ENCODE measurements at places on chromosomes 4 and X.

- DNase-seq: no peak
These were observed 30.5 kb upstream of the ADGRG2 start for GRCh38 chrX:19152762-19153161.

DNA sequence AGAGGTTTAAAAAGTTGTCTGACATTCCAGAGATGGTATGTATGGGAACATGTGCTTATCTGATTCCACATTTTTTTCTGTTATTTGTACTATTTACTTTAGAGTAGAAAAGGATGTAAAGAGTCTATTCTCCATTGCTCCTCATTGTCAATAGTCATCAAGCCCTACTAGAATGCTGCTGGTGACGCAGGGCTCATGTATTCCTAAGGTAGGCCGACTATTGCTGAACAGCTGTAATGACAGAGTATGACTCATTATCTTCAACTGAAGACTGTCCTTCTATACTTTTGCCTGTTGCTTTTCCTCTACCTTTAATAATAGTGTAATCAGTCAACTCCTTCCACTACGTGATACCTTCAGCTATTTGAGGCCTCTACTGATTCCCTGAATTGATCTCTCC lies 509.1 kb upstream of the NR3C2 start:
- no peak for DNase-seq

DNA sequence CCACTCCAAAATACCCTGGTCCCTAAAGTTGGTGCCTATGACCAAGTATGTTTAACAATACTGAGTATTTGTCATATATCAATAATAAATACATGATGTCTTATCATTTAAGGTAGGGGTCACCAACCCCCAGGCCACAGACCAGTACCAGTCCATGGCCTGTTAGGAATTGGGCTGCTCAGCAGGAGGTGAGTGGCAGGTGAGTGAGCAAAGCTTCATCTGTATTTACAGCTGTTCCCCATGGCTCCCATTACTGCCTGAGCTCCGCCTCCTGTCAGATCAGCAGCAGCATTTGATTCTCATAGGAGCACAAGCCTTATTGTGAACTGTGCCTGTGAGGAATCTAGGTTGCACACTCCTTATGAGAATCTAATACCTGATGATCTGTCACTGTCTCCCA lies 126.2 kb downstream of the HNRNPD start:
- no peak for DNase-seq

DNA sequence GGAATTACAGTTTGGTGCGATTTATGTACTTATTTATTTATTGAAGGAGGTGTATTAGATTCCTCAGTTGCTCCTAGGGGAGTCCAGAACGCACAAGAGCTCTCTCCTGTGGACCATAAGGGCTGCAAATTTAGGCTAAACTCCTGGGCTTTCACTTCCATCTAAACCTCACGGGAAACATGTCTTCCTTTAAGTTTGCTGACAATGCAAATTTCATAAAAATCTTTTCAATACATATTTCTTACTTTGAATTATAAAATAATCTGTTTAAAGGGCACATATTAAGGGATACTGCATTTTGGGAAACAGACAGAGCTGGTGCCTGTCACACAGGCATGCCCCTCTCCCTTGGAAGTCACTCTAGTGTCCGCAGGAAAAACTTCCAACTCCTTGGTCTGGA lies 438.0 kb upstream of the CPEB2 start:
- DNase-seq: no peak

DNA sequence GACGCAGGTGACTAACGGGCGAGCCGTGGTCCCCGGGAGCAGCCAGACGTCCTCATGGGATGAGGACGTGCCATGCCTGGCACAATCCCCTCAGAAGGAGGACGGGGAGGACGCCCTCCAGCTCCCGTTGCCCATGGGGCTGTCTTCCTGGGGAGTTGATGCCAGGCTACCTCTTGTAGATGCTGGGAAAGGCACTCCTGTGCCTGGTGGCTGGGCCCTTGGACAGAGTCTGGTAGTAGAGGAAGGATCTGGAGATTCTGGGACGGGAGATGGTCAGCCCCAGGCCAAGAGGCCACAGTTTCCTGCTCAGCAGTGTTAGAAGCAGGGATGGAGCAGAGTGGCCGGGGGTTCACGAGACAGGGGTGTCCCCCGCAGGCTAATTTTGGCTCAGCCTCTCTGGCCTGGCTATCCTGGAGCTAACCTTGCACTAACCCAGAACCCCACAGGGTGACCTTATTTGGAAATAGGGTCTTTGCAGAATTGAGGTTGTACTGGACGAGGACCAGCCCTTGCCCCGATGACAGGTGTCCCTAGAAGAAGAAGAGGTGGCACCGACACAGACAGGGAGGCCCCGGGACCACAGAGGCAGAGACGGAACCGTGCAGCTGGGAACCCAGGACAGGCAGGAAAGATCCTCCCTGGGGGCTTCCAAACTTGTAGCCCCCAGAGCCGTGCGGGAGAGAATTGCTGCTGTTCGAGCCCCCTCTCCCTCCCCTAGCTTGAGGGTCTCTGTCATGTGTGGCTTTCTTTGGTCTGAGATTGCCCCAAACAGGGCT lies 50.1 kb upstream of the ADRA2C start:
- DNase-seq: no peak

DNA sequence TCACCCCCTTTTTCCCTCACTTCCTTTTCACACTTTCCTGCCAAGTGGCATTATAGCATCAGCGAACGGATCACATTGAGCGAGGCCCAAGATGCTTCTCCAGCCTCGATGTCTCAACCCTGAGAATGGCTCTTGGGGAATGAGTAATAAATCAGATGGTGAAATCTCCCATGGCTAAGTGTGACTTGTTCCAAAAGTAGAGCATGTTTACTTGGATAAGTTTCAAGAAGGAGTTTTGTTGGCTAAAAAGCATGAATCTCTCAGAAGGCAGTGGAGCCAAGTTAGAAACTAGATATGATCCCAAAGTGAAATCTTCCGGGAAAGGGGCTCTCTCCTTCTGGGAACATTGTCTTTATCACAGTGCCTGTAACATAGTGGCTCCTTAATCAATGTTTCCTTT lies 316.3 kb downstream of the CAMK2D start:
- no peak for DNase-seq

- no peak for DNase-seq
These were observed 14.9 kb upstream of the NXF3 start for GRCh38 chrX:103107836-103108235.

DNA sequence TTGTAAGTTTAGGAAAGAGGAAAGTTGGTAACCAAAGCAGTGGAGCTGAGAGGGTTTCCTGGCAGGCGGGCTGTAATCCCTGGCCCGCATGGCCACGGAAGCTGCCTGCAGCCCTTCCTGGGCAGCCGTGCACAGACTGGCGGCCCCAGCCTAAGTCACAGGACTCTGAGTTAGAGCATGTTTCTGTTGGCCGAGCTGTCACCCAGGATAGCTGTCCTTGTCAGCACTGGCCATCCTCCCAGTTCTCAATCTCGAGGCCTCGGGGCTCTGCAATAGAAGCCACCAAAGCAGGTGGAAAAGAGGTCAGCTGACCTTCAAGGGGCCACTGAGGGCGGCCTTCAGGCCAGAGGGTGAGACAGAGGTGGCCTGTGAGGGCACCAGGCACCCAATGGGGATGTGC lies 20.5 kb downstream of the PNMA6E start:
- no peak for DNase-seq

DNA sequence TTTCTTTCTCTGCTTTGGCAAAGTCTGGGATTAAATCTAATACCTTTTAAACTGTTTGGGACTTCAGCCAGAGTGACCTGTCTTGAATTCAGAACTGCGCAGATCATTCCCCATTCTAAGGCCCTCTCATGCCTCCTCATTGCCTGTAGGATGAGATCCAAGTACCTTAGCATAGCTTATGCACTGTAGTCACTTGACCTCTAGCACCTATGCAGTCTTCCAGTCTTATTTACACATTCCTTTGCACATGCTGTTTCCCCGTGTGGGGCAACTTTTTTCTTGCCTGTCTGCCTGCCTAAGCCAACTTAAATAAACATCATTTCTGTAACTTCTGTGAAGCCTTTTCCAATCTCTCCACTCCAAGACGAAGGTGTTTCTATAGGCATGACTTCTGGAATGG lies 68.4 kb downstream of the AR start:
- DNase-seq: no peak

DNA sequence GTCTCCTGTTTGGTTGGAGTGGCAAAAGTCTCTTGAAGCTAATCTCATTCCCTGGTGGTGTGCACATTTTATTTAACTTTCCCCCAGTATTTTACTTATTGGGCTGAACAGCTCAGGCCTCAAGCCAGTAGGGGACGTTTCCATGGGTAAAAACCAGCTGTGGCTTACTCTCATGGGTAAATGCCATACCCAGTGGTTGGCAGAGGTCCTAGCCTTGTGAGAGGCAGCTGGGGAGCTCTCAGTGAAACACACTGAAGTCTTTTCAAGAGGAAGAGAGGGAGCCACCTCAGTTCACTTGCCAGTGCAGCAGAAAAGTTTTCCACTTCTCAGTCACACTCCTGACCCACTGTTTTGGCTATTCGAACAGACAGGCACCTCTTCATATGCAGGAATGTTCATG lies 1964.2 kb downstream of the ARAP2 start:
- no peak for DNase-seq

DNA sequence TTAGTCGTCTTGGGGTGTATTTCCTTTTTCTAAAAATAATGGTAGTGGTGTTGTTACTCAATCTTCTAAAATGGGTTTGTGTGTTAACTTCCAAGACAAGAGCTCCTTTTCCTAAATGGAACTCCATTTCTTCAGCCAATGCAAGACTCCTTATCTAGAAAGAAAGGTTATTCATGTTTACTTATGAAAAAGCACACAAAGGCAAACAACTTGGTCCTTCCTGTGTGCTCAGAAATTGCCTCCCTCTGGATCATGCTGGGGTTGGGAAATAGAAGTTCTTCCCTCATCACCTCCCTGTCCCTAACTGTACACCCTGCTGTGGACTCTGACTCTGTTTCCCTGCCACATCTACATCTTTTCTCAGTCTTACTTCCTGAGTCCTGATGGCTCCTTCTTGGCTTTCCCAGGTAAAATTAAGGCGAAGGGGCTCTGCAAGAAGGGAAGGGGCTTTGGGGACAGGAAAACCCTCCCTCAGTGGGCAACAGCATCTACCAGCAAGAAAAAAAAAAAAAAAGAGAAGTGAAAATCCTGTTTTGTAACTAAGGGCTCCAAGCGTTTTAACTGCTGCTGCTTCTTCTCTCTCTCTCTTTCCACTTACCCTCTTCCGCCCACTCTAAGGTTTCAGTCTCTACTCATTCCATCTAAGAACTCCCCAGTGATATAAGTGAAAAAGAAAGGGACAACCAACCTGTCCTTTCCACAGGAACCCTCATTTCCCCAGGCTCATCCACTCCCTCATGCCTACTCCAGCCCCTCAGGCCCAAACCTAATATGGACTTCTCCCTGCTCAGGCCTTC lies 19.8 kb upstream of the TASL start:
- DNase-seq: no peak

GRCh38 chr4:47915378-47915777 lies 995 bp upstream of the NFXL1 start:
- DNase-seq: no peak

DNA sequence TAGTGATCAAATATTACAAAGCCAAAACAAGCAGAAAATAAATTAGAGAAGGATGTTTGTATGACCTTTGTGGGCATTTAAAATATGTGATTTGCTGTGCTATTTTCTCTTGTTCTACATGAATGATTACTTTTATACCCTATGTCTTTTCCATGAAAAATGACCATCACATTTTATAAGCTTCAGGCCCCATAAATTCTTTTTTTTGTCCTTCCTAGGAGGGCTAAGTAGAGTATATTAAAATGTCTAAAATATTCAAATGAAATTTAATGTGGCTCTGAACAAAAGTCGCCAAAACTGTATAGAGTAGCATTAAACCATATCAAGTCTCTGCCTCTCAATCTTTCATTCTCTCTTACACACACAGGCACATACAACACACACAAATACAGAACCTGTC lies 15.9 kb upstream of the EMCN start:
- DNase-seq: no peak

DNA sequence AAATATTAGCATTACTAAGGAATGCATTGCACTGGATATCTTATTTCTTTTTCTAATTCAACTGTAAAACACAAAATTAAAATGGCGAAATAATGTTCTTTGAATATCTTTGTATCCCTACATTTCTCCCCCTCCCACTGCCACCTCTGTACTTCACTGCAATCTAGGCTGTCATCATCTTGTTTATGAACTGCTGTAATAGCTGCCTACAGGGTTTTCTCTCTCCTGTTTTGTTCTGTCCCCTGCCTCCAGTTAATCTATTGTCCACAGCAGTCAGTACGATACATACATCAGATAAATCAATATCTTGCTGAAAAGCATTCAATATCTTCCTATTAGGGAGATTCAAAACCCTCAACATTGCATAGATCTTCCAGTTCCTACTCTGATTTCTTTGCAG lies 528.4 kb downstream of the KCNIP4 start:
- no peak for DNase-seq

GRCh38 chr4:38724475-38724808 lies 58.3 kb downstream of the TLR10 start:
- DNase-seq: no peak

GRCh38 chr4:54482529-54483200 lies 175.1 kb upstream of the KIT start:
- DNase-seq: no peak

DNA sequence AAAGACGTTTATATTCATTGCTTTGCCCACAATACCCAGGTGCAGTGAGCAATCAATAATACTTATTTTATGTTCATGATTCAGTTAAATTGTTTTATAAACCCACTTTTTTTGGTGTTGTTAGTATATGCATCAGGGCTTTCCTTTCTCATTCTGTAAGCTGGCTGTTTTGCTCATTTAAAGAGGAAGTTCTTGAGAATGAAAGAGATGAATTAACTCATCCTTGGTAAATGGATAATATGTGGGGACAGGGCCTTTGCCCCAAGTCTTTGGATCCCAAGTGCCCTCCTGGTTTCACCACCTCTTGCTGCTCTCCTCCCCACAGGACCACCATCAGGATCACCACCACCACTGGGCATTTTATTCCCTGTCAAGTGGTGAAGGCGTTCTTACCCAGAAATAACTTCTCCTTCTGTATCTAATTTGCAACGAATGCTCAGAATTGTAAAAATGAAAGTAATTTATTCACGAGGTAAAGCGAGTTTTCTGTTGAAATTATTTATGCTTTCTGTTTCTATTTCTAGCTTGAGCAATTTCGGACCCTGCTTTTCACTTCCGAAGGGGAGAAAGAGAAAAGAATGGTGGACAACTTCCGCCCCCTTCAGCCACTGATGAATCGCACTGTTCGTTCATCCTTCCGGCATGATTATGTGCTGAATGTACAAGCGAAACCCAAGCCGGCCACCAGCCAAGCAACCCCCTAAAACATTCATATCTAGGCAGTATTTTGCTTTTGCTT lies 8.2 kb upstream of the ZRSR2 start:
- no peak for DNase-seq

GRCh38 chr4:2459589-2460349 lies 9.1 kb upstream of the RNF4 start:
- DNase-seq: no peak

DNA sequence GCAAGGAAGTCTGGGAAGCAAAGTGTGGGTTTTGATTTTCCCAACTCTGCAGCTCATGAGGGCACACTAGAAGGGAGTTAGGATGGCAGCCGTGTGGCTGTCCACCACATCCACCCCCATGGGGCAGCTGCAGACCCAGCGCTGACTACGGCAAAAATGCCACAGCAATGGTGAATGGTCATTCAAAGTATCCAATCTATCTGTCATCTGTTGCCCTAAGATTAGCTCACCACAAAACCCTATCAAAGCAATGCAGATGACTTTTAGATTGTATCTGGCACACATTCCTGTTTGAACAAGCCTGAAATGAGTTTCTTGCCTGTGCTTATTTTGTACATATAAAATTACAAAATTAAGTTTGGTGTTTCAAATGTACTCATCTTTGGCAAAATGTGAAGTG lies 29.7 kb upstream of the HPSE start:
- DNase-seq: no peak
